PC-9 (cell line): ENCODE measurements at places on chromosomes 3 and 15.

DNA sequence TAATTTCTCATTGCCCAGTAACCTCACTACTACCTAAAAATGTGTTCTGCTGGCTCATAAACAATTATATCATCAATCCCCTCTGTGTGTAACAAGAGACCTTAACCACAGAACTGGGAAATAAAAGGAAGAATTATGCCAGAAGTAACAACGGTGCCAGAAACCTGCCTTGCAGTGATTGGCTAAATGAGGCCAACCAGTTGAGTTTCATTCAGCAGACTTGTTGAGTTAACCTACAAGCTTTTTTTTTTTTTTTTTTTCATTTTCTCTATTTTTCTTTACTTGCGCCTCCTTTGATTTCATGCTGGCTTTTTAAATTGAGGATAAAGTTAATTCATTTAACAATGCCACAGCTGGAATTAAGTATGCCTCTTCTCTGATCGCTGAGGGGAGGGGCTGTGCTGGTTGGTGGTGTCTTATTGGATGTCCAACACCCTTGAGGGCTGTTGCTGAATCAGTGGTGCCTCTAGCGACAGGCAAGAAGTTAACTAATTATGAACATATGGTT lies 30.0 kb upstream of the GMNC start:
- DNase-seq, result no peak

DNA sequence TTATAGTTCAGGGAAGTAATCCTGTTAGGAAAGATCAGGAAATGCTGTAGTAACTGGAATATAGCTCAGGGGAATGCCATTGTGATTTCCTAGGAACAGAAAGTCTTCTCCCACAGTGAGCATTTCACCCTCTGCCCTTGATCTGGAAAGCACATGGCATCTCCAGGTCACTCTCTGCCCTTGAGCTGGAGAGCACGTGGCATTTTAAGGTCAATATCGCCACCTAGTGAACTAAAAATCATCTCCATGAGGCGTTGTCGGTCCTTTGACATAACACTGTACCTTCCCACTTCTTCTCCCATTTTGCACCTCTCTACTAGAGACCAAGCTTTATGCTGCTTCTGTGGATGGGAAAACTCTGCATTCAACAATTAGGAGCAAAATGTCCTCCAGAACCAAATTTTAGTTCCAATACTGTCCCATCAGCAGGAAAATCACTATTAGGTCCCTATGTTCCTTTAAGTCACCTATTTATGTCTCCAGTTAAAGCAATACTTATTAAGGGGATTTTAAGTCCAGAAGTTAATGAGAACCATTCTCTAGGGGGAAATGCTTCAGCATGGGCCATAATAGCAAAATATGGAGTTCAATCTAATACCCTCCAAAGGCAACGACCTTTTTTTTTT lies 54.7 kb upstream of the GK5 start:
- peak; percentile 64 for DNase-seq

- DNase-seq, result no peak
These were observed 2.3 kb downstream of the MEGF11 start for GRCh38 chr15:66251065-66251789.

GRCh38 chr15:66834881-66835878 lies 133.1 kb downstream of the SMAD6 start:
- DNase-seq, result peak; percentile 50

DNA sequence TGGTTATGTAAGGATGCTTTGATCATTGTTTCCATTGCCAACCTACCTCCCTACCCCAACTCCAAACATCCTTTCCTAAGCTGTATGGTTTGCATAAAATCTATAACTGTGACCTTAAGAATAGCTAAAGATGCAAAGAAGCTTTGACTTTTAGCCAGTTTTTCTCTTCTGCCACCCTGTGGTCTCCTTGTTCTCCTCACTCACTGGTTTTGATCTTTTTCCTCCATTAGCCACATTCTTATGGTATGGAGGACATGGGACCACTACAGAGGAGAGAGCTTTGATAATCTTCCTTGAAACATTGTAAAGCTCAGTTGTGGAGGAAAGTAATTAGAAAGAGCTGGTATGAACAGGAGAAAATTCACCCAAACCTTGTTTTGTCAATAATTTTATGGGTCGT lies 115.9 kb downstream of the NEK11 start:
- DNase-seq, result no peak

- DNase-seq, result no peak
These were observed 19.3 kb downstream of the CCNB2 start for GRCh38 chr15:59124261-59124660.

GRCh38 chr3:151875759-151876158 lies 2.3 kb downstream of the SUCNR1 start:
- DNase-seq, result no peak

GRCh38 chr3:127670761-127671522 lies 1.8 kb upstream of the ABTB1 start:
- no peak for DNase-seq

DNA sequence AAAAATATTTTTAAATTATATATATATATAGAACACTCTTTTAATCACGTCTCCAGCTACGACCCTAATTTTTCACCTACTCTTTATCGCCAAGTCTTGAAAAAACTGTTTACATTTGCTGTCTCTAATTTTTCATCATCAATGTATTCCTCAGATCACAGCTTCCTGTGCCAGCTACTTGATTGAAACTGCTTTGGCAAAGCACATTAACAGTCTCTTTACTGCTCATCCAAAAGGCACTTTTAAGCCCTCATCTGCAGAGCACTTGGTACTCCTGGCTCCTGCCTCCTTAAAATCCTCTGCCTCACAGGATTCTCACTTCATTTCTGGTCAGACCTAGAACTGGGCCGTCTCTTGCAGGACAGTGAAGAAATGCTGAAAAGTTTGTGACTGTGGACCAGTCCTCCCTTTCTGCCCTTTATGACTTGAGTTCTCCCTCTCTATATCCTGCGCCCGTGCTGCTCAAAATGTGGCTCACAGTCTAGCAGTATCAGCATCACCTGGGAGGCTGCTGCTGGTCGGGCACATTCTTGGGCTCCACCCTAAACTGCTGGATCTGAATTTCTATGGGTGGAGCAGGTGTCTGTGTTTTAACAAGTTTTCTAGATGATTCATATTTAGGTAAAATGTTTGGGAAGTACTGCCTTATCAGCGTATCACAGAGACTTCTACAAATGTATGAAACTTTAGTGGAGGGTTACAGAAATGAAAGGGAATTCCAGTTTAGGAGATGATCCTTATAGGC lies 196.8 kb downstream of the ADAMTSL3 start:
- peak; percentile 18 for DNase-seq

DNA sequence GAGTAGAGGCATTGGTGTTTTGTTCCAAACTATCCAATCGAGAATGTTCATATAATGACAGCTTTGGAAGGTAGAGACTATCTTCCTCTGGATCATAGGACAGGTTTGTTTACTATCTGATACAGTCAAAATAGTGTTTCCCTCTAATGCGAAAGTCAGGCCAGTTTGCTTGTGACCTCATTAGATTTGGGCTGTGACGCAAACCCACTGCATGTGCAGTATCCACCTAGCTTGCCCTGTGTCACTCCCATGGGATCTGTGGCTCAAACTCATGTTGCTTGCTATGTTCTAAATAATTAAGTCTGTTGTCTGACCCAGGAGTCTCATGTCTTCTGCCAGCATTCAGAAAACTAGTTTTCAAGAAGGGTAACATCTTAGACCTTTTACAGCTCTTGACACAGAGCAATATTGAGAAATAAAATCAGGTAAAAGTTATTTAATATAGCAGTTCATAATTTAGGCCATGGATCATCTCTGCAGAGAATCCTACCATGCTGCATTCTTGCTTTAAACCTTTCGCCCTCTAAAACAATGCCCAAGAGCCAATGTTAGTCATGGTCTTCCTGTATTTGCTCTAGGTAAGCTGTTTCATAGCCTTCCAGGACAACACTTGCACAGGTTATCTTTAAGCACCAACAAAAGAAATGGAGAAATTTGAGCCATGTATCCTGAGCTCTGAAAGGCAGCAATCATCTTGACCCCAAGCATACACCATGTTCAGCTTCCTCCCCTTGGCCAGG lies 26.4 kb downstream of the NIT2 start:
- peak; percentile 10 for DNase-seq

DNA sequence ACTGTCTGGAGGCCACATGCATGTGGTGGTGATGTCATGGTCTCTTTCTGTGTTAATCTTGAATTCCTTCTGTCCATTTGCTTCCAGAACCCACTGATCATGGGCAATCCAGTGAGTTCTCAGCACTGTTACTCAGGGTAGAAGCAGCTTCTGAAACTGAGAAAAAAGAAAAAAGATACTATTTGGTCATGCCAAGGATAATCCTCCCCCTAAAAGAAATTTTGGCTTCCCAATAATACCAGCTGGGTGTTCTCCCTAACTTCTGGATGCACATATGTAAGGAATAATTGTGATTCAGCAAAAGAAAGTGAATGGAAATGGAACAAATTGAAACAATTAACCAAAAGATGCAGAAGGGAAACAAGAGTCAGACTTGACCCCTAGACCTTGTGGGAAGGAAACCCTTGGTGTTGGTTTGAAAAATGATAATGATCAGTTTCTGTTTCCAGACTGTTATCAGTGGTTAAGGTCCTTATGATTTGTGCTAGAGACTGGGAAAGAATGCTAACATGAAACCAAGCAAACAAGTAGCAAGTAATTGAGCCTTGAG lies 92.3 kb downstream of the RBMS3 start:
- DNase-seq, result no peak

DNA sequence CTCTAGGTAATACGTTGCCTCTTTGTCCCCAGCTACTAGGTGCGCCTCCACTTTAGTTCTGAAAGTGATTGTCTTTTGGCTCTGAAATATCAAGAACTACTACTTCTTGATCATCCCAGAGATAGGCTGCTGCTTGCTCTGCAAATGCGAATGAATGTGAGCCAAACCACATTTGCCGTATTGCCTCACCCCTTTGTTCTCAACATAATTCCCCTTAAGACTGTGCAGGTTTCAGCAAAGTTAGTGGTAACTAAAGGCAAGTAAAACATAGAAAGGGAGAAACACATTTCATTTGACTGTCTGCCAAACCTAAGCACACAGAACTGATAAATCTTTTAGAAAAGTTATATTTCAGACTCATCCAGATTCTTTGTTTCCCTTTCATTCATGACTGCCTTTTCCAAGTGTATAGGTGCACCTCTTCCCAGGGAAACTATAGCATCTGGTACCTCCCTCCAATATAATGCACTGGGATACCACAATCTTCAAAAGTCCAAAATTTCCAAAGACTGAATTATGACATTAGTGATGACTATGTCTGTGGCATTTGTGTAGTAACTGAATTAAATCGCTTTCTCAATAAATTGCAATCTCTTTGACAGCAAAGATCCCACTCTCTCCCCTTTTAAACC lies 720.6 kb upstream of the CBLB start:
- no peak for DNase-seq

DNA sequence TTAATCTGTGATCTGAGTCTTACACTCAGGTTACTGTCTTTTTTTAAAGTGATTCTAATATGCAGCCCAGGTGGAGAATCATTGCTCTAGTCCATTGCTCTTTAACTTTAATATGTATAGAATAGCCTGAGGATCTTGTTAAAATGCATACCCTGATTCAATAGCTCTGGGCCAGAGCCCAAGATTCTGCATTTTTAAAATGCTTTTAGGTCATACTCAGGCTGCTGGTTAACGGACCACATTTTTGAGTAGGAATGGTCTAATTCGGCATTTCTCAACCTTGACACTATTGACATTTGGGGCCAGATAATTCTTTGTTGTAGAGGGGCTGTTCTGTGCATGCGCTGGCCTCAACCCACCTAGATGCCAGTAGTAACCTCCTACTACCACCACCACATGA lies 20.9 kb upstream of the FSTL1 start:
- no peak for DNase-seq

- DNase-seq, result no peak
These were observed 3.4 kb downstream of the ZBTB47 start for GRCh38 chr3:42656680-42657610.

DNA sequence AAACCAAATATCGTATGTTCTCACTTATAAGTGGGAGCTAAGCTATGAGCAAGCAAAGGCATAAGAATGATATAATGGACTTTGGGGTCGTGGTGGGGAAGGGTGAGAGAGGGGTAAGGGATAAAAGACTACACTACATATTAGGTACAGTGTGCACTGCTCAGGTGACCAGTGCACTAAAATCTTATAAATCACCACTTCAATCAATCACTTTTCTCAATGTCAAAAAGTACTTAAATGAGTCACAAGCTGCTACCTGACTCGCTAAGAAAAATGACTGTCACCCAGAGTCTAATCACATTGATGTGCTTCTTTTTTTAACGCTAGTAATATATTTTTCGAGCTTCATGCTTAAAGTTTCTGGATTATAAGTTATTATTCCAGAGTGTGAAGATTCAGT lies 95.5 kb downstream of the CBLB start:
- DNase-seq, result no peak

GRCh38 chr3:94272016-94272415 lies 209.2 kb downstream of the NSUN3 start:
- DNase-seq, result no peak

- peak; percentile 92 for DNase-seq
These were observed 30.6 kb downstream of the CMTM7 start for GRCh38 chr3:32421991-32422859.

DNA sequence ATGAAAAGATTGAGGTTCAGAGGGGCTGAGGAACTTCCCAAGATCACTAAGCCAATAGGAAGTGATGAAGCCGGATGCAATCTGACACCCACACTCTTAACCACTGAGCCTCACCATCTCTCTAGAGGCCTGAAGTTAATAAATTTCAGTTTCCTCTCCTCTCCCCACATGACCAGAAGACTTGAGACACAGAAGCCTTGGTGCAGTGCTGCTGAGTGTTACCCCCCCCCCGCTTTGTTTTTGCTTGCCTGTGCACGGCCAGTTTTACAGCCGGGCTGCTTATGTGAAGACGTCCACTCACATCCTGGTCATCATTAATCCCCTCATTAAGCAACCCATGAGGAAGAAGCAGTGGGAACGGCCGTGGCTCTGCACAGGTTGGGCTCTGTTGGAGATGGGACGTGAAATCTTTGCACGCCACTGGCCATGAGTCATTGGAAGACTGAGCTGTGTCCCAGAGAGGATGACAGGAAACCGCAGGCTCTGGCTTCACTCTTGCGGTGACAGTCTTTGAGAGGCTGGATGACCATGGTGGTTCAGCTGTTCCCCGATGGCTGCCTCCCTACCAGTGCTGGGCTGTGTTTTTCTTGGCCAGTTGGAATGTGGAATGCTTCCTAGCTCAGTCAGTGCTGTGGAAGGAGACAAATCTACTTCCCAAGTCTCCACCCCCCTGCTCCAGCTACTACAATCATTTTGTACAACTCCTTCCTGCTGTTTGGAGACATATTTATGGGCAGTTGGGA lies 232.6 kb upstream of the LRTM1 start:
- DNase-seq, result peak; percentile 87

- no peak for DNase-seq
These were observed 145.0 kb downstream of the ARNT2 start for GRCh38 chr15:80549191-80549590.

DNA sequence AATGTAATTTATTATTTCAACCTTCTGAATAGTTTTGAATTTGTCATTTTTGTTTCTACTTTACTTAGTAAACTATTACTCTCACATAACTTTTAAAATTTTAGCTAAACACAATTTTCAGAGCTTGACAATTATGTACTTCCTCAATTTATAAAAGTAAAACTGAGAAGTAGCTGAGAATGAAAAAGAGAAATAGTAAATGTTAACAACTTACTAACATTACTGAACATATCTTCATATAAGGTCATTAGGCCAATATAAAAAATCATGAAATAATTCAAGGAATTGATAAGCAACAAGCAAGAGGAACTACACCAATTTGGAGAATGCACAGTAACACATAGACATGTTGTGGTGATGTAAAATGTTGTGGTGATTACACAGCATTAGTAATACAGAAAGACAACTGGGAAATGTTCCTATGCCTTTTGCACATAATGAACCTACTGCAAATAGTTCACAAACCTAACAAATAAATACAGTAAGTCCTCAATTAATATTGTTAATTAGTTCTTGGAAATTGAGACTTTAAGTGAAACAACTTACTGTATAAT lies 137.9 kb downstream of the CBLB start:
- no peak for DNase-seq
